ENCODE measurements at places on chromosomes 7 and 10.
A peak's percentile ranks its signal among the peaks of the same experiment; 100 is the strongest.

GRCh38 chr10:70932392-70933196 lies 44.2 kb upstream of the PCBD1 start:
- no peak for DNase-seq

DNA sequence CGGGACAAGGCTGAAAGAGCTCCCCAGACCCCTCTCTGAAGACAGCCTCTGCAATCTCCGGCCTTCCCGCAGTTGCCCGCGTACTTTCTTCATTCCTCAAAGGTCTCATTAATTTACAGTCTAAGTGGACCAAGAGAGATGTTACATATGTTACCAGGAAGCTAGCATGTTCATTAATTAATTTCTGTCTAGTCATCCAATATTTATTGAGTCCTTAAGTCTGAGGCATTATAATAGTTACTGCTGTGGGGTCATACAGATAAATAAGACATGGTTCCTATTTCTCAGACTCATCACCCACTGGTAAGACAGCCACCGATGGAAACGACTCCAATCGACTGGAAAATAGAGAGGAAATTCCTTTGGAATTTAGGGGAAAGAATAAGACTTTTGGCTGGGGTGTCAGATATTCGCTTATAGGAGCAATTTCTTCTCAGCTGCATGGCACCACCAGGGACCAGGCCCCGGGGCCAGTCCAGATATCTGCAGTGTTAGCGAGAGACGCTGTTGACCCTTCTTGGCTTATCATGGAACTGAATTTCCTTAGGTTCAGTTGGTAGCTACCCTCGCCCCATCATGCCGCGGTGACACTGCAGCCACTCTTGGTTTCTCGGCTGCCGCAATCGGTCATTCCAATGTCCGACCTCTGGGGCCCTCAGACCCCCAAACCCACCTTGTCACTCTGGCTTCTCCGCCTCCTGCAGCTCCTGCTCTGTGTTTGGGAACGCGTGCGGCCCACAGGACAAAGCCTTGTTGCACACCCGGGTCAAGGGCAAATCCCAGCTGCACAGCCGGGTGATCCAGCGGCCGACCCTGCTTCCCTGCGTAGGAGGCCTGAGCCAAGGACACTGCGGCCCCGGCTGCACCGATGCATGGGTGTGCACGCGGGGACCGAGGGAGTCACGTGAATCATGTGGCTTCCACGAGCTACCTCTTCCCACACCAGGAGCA lies 383.2 kb downstream of the DNAJB6 start:
- DNase-seq, result no peak

DNA sequence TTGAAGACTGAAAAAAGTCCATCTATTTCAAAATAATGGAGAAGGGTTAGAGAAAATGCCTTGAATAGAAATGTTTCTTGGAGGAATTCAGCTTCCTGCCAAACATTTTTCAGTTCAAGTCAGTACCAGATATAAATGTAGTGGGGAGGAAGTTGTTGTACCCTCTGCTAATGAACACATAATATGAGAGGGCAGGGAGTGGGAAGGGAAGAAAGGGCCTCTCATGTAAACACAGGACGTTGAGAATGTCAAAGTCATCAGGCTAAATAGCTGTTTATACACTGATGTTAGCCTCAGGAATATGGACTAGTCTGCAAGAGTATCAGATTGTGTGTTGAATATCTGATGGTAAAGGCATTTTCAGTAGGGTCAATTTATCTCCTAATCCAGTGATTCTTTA lies 37.0 kb downstream of the GPR37 start:
- no peak for DNase-seq

- no peak for DNase-seq
Measured at GRCh38 chr10:8173243-8173865, 118.9 kb downstream of the GATA3 start.

- DNase-seq, result no peak
Measured at GRCh38 chr7:123622660-123623386, 21.2 kb downstream of the ASB15 start.

GRCh38 chr10:25071227-25071626 lies 54.8 kb downstream of the THNSL1 start:
- no peak for DNase-seq

DNA sequence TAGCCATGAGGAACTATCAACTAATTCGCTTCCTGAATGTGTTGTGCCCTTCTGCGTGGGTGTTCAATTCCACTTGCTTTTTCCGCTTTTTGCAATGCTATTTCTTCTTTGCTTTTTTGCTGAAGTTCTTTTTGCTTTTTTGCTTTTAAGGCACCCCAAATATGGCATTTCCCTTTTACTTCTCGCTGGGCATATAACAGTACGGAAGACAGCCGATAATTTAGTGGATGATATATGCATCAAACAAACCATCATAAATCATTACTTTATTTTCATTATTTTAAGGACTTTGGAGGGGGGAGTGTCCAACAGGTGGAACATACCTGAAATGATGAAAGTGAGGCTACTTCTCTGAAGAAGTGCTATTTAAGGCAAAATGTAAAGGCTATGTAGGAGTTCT lies 277.0 kb upstream of the MTPN start:
- DNase-seq, result no peak

DNA sequence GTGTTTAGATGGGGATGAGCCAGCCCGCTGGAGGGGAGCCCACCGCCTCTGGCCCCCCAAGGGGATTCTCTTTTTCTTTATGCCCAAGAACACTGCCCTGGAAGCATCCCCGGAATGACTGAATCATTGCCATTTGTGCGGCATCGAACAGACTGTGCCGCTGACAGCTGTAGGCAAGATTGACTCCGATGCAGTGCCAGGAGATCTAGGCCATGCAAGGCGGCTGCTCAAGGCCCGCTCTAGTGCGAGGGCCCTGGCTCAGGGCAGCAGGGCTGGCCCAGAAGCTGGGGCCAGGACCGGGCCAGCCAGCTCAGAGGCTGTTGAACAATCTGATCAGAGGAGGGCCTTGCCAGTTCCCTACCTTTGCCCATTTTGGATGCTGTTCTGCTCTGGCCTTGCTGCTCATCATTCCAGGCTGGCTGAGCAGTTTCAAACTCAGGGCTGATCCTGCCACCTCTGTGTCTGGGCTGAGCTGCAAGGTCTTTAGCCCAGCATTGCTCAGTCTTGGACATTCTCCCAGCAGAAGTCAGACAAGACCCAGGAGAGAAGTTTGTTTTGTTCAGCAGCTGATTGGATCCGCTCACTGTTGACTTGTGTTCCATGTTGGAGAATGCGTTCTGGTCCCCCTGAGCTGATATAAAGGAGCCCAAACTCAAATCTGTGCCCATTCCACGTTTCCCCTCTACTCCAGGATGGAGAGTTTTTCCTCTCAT lies 485.3 kb upstream of the GALNT17 start:
- peak; percentile 19 for DNase-seq

DNA sequence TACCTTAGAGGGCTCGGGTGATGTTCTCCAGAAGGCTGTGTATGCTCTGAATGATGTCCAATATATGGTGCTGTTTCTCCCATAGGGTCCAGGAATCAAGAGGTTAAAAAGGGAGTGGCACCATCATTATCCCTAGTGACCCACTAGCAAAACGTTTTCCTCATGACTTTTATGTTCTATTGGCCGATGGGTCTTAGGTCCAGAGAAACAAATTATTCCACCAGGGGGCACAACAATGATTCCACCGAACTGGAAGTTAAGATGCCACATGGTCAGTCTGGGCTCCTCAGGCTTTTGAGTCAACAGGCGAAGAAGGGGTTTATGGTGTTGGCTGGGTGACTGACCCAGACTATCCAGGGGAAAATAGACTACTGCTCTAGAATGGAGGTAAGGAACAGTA lies 256.1 kb downstream of the COBL start:
- no peak for DNase-seq

GRCh38 chr10:71216751-71217265 lies 4.4 kb downstream of the UNC5B start:
- DNase-seq, result no peak

DNA sequence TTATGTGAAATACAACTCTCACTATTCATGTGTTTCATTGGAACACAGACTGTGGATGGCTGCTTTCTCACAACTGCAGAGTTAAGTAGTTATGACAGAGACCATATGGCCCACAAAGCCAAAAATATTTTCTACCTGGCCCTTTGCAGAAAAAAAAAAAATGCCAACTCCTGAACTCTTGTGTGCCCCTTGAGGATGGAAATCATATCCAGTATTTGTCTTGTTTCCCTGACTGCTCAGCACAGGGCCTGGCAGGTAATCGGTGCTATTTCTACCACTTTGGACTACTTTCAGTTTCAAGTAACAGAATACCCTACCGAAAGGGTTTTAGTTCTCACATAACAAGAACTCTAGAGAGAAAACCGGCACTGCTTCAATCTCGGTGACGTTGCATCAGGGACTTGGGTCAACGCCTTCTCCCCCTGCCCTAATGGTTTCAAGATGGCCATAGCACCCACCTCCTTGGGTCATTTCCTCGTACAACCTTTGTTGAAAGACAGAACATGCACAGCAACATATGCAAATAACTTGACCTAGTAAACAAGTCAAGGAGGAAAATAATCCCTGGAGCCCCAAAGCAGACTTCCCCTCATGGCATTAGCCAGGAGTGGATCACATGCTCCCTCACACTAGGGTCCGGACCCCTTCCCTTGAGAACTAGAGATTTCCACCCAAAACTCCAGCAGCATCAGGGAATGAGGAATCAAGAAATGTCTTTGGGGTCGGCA lies 11.8 kb upstream of the GPNMB start:
- no peak for DNase-seq

- no peak for DNase-seq
Measured at GRCh38 chr7:115721293-115722217, 309.0 kb downstream of the TFEC start.

GRCh38 chr7:136391371-136391770 lies 414.2 kb upstream of the MTPN start:
- no peak for DNase-seq

- no peak for DNase-seq
Measured at GRCh38 chr7:45092100-45092930, 3.5 kb upstream of the NACAD start.

DNA sequence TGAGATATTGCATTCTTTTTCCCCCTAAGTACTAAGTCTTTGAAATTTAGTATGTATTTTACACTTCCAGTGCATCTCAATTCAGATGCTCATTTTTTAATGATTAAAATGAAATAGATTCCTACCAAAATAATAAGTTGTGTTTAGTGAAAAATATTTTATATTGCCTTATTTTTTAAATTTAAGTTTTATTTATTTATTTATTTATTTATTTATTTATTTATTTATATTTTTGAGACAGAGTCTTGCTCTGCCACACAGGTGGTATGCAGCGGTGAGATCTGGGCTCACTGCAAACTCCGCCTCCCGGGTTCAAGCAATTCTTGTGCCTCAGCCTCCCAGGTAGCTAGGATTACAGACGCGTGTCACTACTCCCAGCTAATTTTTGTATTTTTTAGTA lies 95.5 kb downstream of the RPS24 start:
- DNase-seq, result no peak

Data from midbrain (tissue), 1 donor.